ENCODE measurements at places on chromosomes 7 and 10.

DNA sequence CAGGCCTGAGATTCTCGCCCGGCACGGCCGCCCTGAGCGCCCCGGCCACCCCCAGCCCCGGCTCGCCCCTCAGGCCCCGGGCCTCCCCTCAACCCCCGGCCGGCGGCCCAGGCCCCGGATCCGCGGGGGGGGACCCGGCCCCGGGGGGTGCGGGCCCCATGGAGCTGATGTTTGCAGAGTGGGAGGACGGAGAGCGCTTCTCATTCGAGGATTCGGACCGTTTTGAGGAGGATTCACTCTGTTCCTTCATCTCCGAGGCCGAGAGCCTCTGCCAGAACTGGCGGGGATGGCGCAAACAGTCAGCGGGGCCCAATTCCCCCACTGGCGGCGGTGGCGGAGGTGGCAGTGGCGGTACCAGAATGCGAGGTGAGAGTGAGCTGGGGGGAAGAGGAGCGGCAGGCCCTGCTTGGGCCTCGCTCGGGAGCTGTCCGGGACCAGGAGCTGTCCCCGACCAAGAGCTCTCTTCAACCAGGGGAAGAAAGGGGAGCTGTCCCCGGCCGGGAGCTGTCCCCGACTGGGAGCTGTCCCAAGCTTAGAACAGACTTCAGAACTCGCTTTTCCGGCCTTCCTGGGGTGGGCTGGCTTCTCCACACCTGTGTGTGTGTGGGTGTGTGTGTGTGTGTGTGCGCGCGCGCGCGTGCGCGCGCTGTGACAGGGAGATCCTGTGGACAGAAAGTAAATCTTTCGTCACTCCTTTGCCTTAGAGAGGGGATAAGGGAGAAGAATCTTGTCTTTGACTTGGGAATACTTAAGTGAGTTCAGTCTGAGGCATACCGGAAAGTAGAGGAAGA, 510 bp downstream of the ZSWIM8 start:
- no peak for DNase-seq

GRCh38 chr7:129168231-129169021, 20.0 kb upstream of the SMO start:
- no peak for DNase-seq

DNA sequence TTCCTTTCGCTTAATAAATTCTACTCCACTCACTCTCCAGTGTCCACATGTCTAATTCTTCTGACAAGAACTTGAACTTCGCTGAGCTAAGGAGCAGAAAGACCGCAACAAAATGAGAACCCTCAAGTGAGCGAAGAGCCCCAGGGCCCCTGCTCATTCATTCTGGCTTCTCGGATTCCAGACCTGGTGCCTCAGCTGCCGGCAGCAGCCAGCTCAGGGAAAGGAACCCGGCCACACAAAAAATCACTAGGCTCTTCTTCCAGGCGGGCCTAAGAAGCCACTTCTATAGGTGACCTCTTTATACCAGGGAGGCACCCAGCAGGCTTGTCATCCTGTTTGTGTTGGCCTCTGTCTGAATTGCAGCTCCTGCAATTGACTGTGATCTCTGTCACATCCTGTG, 33.3 kb downstream of the OTUD1 start:
- no peak for DNase-seq

- no peak for DNase-seq
Measured at GRCh38 chr7:108503112-108504026, 22.6 kb downstream of the PNPLA8 start.

DNA sequence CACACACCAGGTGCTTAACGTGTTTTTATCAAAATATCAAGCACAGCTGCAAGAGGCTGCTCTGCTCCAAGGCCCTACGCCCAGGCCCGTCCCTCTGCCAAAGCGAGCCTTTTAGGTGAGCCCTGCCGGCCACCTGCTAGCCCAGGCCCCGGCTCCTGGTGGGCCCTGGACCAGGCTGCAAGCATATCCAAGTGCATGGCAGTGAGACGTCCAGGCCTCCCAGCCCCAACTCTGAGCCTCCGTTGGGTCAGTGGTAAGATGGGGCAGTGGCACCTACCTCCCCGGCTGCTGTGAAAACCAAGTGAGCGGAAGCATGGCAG, 136.2 kb downstream of the LHPP start:
- no peak for DNase-seq

DNA sequence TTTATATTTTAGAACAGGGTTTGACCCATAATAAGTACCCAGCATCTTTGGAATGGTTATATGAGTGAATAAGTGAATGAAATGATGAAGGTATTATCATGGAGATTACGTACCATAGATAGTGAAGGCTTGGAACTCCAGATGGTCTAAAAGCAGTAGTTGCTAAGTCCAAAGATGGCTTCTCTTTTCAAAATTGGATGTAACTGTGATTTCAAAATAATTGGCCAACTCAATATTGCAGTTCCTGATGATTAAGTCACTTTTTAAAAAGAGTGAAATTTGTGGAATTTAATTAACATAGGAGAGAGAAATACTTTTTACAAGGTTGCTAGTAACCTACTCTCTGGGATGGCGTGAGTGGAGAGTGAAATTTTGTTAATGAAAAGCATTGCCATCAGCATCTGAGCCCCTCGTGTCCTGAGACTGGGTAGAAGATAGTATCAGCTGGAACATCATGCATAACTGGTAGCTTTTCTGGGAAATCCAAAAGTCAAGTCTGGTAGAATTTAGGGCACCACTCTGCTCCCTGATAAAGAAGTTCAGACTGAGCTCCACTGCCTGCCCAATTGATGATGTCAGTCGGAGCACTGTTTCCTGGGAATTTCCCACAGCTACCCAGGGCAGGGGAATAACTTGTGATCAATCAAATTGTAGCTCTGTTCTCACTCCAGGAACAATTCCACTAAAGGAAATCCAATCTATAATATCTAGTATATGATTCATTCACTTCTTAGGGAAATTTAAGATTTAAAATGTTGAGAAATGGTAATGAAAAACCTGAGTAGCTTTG, 3.2 kb downstream of the GPR141 start:
- no peak for DNase-seq

GRCh38 chr7:30468791-30469190, 9.8 kb downstream of the NOD1 start:
- no peak for DNase-seq

GRCh38 chr10:16445770-16446469, 9.1 kb downstream of the PTER start:
- no peak for DNase-seq

DNA sequence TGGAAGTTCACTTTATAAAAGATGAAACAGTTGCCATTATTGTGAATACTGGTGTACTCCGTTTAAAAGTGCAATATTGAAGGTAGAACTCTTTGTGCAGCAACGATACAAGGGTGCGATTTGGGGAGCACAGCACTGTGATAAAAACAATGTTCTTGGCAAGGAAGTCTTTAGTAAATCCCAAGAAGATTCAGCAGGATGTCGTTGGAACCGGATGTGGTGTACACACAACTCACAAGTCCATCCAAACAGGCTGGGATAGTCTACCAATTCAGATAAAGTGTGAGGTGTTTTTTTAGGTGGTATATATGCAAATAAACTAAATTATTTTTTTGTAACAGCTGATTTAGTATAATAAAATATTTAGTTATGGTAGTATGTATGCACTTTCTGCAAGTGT, 46.7 kb downstream of the ZNF777 start:
- no peak for DNase-seq

- no peak for DNase-seq
Measured at GRCh38 chr10:121532292-121532864, 65.9 kb downstream of the FGFR2 start.

DNA sequence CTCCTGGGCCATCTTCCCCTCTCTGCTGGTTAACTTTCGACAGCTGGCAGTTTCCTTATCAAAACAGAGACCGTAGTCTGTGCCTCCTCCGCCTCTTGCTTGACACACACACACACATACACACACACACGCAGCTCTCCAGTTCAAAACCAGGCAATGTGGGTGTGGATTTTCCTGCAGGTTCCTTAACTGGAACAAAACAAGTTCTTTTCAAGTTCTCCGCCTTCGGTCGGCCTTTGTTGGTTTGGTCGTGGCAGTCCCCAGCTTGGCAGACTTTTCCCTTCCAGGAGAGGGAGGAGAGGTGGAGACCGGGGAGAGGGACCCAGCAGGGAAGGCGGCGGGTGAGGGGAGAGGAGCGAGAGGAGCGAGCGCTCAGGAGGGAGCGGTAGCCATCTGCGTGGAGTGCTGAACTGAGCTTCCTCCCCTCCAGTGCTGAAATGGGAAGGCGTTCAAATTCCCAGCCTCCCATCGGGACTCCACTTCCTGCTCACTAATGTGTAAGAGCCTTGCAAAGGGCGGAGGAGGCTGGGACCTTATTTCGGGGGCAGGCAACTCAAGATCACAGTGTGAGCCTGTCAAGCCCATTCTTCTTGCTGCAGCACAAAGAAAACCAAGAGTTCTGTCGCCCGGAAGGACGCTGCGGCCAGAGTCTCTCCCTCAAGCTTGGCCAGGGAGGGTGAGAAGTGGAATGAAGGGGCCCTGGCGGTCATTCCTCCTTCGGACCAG, 120.6 kb downstream of the PRPF18 start:
- peak; percentile 23 for DNase-seq

DNA sequence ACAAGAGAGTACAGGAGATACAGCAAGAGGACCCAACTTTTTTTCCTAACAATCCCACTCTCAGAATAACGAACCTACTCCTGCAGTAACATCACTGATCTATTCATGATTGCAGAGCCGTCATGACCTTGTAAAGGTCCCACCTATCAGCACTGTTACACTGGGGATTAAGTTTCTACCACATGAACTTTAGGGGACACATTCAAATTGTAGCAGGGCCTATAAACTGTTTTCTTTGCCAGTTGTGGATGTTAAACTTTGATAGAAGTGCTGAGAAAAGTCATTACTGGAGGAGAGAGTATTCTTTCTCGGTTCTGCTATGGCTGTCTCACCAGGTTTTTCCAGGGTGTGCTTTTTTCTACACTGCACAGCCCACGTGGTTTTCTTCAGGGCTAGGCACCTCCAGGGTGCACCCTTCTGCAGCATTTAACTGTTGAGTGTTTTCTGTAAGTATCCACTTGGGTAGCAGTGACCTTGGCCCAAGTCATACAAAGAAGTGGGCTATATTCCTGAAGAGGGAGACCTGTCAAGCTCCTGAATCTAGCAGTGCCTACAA, 131.6 kb upstream of the AHR start:
- no peak for DNase-seq

- no peak for DNase-seq
Measured at GRCh38 chr10:16848562-16849154, 31.4 kb upstream of the RSU1 start.

GRCh38 chr7:26013551-26014083, 138.4 kb upstream of the NFE2L3 start:
- DNase-seq: no peak

- no peak for DNase-seq
Measured at GRCh38 chr10:110612087-110612486, 32.0 kb upstream of the RBM20 start.

- DNase-seq: peak; percentile 21
Measured at GRCh38 chr7:29337546-29338116, 143.1 kb downstream of the CHN2 start.

- no peak for DNase-seq
Measured at GRCh38 chr7:152661479-152661878, 14.5 kb downstream of the XRCC2 start.

GRCh38 chr10:785089-785860, 95.8 kb upstream of the DIP2C start:
- DNase-seq: no peak

GRCh38 chr7:1973321-1974251, 259.2 kb downstream of the MAD1L1 start:
- DNase-seq: no peak

GRCh38 chr10:123648595-123648994, 17.6 kb upstream of the GPR26 start:
- no peak for DNase-seq

GRCh38 chr10:93554760-93555432, 11.6 kb upstream of the FFAR4 start:
- peak; percentile 40 for DNase-seq

DNA sequence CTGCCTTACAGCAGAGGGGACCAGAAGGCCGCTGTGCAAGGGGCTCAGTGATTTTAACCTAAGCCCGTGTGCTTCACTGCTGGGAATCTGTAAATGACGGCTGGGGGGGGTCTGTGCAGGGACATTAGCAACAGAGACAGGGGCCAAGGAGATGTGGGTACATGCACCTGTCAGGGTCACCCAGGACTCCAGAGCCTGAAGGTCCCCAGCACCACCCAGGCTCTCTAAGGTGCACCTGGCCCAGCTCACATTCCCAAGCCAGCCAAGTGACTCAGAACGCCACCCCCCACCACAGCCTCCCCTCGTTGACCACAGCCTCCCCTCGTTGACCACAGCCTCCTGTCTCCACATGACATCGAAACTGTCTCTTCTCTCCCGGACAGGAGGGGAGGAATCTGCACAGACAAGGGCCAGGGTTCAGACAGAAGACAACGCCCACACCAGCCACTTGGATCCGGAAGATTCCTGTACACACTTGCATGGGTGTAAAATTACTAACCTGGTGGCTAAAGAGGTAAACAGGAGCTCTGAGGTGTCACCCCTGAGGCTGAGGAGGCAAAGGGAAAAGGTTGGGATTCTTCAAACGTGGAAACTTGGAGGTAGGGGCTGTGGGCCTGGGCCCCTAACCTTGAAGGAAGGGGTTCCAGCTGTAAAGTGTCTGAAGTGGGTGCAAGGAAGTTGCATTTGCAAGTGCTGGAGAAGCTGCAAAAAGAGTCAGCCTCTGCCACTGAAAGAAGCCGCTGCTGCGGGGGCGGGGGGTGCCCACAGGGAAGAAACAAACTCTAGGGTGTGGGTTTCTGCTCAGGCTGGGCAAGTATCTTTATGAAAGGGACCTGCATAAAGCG, 27.0 kb downstream of the CALML3 start:
- DNase-seq: no peak

- no peak for DNase-seq
Measured at GRCh38 chr7:12761111-12761510, 73.7 kb downstream of the ARL4A start.

GRCh38 chr10:74500816-74501215, 325.6 kb upstream of the KAT6B start:
- DNase-seq: no peak

GRCh38 chr10:34464591-34464990, 350.5 kb downstream of the PARD3 start:
- DNase-seq: no peak

DNA sequence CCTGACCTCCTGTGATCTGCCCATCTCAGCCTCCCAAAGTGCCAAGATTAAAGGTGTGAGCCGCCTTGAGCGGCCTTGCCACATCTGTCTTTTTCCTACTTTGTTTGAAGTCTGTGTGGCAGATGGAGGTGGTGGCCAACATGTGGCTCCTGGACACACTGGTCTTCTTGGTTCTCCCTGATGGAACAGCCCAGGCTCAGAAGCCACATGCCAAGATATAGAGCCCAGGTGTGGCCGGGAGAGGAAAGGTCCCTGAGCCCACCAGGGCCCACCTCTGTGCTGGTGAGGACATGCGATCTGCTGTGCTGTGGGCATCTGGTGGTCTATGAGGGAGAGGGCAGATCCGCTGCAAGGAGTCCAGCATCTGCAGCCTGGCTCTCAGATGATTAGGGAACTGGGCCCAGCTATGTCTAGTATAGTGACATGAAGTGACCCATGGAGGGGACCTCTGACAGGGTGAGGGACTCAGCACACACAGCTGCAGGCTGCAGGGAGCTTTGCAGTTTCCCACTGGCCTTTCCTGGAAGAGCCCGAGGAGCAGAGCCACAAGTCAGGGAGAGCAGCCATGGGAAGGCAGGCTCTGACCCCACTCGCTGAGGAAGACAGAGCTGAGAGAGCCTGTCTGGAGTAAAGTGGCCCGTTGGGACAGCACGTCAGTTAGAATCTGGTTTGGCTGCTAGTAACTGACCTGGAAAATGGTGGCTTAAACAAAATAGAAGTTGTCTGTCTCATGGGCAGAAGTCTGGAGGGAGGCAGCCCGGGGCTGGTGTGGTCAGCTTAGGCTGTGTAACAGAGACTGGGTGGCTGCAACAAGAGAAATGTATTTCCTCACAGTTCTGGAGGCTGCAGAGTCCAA, 25.9 kb downstream of the ADCY1 start:
- DNase-seq: no peak

- DNase-seq: no peak
Measured at GRCh38 chr7:142939226-142939910, at the start of gene LLCFC1. Gene LLCFC1 (plus strand): TSS chr7:142939484. CDS start chr7:142939622, 138 bp downstream.

All from activated T-cell treated with anti-CD3 and anti-CD28 coated beads, Interleukin-2, amount 50 U/mL, for 1 hour (primary cell).